ENCODE measurements at places on chromosomes 7 and 10.

- no peak for DNase-seq
Measured at GRCh38 chr10:71059054-71059818, 153.1 kb upstream of the UNC5B start.

DNA sequence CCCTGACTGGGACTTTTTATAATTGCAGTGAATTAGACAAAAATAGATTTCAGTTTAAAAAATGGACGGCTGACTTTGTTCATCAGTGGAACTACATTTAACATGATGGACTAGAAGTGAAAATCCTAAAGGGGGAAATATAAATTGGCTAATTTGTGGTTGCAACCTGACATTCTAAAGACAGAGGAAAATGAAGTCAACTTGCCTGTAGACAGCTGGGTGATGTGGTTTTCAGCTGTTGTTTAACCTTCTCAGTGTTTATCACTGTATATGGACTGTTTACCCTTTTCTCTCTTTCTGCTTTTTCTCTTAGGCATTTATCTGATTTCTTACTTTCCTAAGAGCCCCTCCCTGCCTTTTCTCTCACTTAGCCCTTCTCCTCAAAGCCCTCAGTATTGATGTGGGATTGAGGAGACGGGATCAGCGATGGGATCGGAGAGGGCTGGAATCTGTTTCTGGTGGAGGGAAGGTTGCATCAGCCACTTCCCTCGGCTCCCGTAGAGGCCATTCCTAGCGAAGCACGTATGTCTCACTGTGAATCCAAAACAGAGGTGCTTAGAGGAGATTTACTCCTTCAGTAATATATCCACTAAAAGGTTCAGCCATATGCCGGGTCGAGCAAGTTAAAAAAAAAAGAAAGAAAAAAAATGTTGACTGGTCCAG, 109.0 kb upstream of the KLF6 start:
- no peak for DNase-seq

DNA sequence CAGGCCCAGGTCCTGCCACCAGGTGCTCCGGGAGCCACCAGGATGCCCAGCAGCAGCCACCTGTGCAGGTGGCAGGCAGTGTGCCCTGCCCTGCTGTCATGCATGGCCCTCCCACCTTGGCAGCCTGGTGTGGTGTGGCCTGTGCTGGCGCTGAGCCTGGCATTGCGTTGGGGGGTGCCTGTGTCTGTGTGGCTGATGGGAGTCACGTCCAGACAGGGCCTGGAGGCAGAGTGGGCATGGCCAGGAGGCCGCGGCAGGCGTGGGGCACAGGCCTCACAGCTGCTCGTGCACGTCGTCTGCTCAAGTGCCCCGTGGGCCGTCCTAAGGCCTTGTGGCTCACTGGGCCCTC, 8.7 kb downstream of the TTYH3 start:
- DNase-seq: no peak

DNA sequence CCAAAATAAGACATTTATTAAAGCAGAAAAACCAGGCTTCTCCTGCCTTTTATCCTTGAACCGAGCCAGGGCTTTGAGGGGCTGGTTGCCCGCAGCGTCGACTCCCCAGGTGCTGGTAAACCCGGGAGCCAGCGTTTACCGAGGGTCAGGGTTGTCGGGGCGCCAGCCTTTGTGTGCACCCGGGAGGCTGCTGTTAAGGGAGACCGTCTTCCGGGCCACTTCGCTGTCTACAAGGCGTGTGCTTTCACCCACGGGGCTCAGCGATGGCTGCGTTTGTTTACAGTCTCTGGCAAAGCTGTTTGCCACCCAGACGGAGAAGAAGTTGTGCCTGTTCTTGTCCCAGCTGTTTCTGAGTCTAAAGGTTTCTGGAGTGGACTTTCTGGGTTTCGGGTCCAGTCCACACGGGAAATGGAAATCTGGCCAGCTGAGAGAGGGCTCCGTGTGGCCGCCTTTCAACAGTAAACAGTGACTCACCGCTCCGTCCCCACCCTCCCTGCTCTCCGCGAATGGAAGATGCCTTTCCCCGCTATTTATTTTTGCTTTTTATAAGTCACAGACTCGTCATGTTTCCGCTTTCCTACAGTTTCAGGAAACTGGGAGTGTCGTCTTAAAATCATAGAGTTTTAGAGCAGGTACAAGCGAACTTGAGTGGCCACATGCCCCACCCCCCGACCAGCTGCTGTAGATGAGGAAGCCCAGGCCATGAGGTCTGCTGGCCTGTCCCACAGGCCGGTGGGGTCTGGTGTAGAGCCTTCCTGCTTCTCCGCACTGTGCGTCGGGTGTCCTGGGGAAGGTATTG, 2.2 kb downstream of the MAFK start:
- DNase-seq: no peak

DNA sequence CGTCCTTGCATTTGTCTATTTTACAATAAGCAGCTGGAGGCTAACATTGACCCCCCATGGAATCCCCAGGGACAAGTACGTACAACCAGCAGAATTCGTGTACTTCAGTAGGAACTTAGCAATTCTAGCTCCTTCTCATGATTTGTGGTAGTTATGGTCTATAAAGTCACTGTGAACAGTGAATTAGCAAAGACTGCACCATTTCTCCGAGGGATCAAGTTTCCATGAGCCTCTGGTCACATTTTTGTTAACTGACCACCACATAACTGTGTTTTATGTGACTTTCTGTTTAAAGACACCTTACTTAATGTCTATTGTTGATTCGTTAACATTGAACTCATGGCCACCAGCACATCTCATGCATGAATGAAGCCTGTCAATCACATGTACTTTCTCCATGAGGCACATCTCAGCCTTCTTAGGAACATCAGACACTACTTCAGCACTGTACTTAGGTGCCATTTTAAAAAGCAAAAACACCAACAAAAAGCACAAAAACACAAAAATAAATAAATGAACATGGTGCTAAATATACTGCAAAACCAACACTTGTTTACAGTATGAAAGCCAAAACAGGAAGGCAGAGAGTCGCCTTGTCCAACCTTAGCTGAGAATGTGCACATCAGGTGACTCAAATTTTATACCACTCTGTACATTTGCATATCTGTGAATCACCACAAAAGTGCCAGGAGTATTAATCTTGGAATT, 9.0 kb upstream of the UCN3 start:
- no peak for DNase-seq

DNA sequence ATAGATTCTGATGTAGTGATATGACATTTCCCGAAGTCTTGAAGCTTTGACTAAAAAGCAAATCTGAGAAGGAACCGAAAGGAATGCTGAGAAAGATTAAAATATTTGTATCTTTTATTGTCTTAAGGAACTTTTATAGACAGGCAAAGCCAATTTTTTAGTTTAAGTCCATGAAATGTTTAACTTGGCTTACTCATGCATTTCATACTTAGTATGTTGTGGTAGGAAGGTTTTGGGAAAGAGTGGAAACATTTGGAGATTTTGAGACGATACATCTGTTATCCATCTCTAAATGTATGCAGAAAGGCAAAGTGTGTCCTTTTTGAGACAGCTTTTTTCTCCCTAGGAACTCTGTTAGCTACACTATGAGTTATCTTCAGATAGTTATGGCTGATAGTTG, 10.1 kb downstream of the TBC1D12 start:
- DNase-seq: no peak

- DNase-seq: no peak
Measured at GRCh38 chr7:81780914-81781693, 11.3 kb upstream of the HGF start.

DNA sequence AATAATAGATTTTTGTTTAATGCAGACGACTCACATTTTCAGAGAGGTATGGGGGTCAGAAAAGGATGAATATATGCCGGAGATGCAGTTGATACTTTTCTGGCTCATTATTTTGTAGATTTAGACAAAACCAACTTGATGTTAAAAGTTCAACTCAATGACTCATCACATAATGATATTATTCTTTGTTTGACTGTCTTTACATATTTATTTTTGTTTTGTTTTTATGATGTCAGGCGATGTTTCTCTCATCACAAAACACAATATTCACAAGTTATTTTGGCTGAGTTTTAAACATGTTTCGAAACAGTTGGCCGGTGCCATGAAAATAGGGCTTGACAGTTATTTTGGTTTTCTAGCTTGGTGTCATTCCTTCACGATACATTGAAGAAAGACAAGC, 1.3 kb downstream of the GJD4 start:
- DNase-seq: no peak

DNA sequence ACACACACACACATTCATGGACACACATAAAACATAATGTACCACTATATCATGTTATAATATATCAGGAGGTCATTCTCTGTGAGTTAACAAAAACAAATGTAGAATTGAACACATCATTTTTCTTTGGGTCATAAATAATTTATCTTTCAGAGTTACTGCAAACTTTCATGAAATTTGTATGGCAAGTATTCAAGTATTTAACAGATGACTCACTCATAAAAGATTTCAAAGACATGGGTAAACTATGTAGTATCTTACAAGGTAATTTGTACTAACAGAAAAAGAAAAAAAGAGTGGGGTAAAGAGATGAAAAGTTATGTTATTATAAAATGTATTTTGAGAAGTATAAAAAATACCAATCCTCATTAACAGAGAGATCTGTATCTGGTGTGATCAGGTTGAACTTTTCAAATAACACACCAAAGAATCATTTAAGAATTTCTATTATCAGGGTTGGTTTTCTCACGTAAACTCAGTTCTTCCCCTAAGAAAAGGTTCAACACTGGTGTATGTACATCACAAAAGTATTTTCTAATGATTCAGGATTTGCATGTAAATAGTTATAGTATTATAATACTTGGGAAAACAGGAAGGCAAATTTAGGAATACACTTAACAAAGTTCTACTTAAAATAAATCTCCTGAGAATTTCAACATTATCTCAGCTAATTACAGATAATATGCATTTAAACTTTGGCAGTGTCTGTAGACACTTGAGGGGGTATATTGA, 933.1 kb upstream of the LRRN3 start:
- no peak for DNase-seq

DNA sequence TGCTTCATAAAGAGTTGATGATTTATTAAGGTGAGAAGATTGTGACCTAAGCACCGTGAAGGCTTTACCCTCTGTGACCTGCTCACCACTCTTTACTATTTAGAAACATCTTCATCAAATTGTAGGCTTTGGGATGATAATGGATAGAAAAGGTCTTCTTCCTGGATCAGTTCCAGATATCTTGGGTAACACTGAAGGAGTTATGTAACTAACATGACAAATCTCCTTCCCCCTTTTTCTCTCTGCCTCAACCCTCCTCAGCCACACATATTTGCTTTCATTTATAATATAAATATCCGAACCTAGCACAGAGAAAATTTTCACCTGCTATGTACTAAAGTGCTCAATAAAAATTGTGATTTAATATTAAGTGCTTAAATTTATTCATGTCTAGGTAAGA, 151.5 kb downstream of the FRMD4A start:
- DNase-seq: no peak

- no peak for DNase-seq
Measured at GRCh38 chr10:80771902-80772555, 234.3 kb downstream of the SH2D4B start.

GRCh38 chr7:121237601-121238000, 91.2 kb upstream of the WNT16 start:
- DNase-seq: no peak

DNA sequence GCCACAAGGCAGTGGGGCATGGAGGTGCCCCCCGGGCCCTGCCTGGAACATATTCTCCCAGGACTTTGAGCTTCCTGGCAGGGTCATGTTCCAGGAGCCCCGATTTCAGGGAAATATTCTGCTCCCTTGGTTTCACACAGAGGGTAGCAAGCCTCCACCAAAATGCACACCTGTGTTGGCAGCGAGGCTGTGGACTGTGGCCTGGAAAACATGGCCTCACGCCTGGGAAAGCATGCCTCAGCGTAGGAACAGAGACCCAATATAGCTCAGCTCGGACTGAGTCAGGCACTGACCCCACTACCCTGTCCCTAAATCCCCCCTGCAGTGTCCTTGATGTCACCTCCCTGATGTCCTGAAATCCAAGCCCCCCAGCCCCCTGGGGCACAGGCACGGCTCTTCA, 92.0 kb downstream of the KCNMA1 start:
- DNase-seq: no peak

- no peak for DNase-seq
Measured at GRCh38 chr10:5271526-5271925, 74.9 kb downstream of the AKR1C4 start.

DNA sequence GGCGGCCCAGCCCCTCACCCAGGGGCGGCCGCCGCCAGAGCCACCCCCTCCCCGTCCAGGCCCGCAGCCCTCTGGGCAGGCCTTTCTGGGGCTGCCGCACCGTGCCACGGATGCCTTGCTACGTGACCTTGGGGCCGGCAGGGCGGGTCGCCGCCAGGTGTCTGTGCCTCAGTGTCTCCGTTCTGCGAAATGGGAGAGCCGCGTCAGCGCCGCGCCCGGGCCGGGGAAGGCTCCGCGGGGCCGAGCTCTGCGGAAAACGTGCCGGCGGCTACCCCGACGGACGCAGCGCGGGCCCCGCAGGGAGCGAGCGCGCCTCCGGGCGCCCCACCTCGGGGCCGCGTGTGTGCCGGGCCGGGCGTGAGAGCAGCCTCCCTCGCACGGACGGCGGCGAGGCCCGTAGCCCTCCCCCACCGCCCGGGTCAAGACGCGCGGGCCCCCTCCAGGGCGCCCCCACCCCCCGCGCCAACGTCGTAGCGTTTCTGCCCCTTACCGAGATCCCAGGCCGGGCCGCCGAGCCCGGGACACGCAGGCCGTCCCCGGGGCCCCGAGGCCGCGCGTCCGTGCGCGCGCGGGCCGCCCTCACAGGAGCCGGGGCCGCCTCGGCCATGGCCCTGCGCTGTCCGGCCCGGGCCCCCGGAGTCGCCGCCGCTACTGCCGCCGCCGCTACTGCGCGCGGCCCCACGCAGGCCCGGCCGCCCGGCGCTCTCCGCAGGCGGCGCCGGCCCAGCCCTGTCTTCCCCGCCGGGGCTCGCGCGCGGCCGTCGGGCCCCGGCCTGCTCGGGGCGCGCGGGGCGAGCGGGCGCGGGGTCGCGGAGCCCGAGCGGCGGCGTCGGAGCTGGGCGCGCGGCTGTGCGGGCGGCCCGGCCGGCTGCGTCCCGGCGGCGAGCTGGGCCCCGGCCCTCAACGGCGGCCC, 1.1 kb downstream of the ZNF777 start:
- DNase-seq: no peak

GRCh38 chr10:96570983-96571964, 15.5 kb downstream of the TM9SF3 start:
- DNase-seq: no peak

- no peak for DNase-seq
Measured at GRCh38 chr7:1666823-1667565, 3.1 kb upstream of the ELFN1 start.

Data from NCI-H1436 (cell line).